Astrocyte of the spinal cord (primary cell): ENCODE measurements at places on chromosomes 1 and 21.
A peak's percentile ranks its signal among the peaks of the same experiment; 100 is the strongest.

- DNase-seq = no peak
Measured at GRCh38 chr1:163267962-163268361, 53.8 kb upstream of the NUF2 start.

DNA sequence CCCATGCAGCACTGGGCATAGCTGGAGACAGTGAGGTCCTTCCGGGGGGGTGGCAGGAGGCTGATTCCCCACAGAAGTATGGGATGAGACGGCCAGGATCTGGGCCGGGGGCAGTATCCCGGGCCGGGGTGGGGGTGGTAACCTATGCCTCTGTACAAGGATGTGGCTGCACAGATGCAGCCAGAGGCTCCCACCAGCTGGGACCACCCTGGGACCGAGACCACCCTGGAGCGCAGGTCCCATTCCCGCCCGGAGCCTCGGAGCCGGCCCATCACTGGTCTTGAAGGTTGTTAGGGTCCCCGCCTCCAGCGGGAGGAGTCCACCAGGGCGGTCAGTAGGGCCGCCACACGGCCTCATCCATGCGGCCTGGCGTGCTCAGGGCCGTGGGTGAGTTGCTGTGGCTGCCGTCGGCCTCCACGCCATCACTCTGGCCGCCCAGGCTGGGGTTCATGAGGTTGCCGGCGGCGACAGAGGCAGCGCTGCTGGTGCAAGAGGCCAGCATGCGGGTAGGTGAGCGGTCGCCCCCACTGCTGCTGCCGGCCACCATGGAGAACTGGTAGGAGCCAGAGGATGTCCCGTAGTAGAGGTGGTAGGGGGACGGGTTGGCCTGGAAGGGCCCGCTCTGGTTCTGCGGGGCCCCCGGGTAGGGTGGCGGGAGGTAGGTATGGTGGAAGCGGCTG, 28.1 kb downstream of the RUNX3 start:
- no peak for DNase-seq

- no peak for DNase-seq
Measured at GRCh38 chr1:94862718-94863117, 42.6 kb downstream of the SLC44A3 start.

DNA sequence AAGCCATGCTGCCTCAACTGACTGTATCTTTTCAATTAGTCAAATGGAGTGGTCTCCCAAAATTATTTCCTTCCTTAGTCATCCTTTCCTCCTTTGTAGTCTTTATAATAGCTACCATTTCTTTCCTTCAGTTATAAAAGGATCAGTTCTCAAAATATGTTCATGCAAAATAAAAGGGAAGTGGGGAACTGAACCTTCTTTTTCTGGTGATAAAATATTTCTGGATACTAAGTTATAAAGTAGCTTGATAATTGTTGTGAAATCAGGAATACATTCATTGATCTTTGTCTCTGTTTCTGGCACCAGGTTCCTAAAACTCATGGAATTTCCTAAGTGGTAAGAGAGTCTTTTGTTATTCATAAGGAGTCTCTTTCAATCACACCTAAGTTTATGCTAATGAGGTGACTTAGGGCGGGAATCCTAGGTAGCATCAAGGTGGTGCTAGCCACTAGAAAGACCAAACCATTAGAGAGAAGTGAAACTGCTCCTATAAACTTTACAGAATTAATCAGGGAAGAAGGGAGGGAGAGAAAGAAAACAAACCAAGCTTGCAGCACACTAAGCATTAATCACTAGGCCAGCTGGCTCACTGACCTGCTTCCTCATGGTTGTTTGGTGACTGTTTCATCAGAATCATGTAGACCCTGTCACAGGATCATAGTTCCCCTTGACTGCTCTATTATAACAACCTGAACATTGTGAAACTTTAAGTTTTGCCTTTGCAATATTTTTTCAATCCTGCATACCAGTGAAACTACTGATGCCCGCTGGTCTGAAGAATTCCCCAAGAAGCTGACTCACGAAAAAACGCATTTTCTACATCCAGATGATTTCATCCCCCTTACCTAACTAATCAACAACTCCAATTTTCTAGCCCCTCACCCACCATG, 161.6 kb upstream of the PTBP2 start:
- peak; percentile 97 for DNase-seq

GRCh38 chr1:95380909-95381308, 146.9 kb downstream of the RWDD3 start:
- no peak for DNase-seq

GRCh38 chr1:1282998-1283397, 2.8 kb downstream of the SCNN1D start:
- no peak for DNase-seq

DNA sequence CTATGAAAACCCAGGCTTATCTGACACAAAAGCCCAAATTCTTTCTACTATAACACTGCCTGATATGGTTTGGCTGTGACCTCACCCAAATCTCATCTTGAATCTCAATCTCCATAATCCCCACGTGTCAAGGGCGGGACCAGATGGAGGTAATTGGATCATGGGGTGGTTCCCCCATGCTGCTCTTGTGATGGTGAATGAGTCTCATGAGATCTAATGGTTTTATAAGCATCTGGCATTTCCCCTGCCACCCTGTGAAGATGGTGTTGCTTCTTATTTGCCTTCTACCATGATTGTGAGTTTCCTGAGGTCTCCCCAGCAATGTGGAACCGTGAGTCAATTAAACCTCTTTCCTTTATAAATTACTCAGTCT, 123.3 kb upstream of the USP24 start:
- no peak for DNase-seq

DNA sequence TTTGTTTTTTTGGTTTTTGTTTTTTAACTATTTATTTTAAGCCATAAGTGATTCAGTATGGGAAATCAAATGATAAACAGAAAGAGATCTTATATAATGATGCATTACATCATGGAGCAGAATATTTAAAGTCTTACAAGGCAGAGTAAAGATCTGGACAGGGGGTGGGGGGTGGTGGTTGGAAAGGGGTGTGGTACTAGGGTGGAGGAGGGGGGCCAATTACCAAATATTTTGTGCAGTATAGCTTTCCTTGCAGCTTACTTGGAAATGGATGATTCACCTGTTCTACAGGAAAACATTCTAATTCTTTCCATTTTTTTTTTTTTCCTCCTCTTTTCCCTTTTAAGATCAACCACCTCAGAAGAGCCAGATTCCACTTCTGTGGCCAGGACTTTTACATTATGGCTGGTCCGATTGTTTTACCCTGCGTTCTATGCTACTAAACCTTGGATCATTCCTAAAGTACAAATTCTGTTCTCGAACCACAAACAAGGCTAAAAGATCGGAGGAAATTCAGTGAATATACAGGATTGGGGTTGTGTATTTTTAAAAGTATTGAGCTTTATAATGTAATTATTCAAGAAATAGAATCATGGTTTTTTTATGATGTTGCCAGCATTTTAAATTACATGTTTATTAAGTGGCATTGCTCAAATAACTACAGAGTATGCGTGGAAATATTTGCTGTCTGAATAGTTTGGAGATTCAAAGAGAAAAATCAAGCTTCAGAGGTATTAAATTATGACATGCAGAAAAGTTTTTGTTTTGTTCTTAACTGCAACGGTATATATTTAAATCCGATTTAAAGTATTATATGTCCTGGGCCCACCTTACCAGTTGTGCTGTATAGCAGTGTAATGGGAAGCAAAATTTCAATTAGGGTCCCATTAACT, 859.5 kb downstream of the USP25 start:
- no peak for DNase-seq
